NCI-H1930 (cell line): ENCODE measurements at places on chromosomes 3 and 15.

- no peak for DNase-seq
Measured at GRCh38 chr3:99313485-99313884, 324.9 kb upstream of the COL8A1 start.

GRCh38 chr3:71466483-71466882, 117.0 kb downstream of the FOXP1 start:
- DNase-seq, result no peak

- no peak for DNase-seq
Measured at GRCh38 chr3:127746400-127747057, 73.8 kb downstream of the ABTB1 start.

- no peak for DNase-seq
Measured at GRCh38 chr3:182357928-182358327, 435.4 kb upstream of the ATP11B start.

DNA sequence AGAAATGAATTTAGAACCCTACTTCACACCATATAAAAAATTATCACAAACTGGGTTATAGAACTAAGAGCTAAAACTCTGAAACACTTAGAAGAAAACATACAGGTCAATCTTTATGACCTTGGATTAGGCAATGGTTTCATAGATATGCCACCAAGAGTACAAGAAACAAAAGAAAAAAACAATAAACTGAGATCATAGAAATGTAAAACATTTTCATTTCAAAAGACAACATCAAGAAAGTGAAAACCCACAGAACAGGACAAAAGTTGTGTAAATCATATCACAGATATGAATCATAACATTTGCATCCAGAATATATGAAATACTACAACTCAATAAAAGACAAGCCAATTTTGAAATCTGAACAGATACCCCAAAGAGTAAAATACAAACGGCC, 72.4 kb downstream of the TBL1XR1 start:
- no peak for DNase-seq

DNA sequence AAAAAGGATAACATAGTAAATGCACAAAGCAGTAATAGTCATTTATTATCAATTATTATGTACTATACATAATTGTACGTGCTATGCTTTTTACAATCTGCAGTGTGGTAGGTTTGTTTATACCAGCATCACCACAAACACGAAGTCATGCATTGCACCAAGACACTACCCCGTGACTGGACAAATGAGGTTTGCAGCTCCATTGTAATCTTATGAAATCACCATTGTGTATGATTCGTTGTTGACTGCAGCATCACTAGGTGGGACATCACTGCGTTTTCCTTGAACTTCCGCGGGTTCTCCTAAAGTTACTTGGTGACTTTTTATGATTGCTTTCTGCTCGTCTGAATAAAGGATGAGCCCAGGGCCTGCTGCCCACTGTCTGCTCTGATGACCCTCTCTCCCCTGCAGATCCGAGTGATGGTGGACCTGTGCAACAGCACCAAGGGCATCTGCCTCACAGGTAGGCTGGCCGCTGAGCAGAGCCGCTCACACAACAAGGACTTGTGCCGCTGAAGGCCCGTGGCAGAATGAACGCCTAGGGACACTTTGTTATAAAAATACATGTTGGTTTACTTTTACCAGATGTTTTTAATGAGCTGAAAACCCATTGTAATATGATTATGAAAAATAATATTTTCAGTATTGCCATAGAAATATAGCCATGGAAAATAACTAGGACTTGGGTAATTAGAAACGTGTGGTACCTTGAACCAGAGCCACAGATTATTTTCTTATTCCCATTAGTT, 35.8 kb downstream of the GLDN start:
- DNase-seq, result no peak

DNA sequence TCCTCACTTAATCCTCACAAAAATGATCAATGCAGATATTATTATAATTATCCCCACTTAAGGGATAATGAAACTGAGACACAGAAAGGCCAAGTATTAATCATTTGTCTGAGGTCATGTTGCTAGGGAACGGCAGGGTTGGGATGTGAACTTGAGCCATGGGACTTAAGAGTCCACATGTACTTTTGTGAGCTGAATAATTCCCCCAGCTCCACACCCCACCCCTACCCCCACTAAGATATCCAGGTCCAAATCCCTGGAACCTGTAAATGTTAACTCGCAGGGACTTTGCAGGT, 290.5 kb upstream of the GADL1 start:
- no peak for DNase-seq

DNA sequence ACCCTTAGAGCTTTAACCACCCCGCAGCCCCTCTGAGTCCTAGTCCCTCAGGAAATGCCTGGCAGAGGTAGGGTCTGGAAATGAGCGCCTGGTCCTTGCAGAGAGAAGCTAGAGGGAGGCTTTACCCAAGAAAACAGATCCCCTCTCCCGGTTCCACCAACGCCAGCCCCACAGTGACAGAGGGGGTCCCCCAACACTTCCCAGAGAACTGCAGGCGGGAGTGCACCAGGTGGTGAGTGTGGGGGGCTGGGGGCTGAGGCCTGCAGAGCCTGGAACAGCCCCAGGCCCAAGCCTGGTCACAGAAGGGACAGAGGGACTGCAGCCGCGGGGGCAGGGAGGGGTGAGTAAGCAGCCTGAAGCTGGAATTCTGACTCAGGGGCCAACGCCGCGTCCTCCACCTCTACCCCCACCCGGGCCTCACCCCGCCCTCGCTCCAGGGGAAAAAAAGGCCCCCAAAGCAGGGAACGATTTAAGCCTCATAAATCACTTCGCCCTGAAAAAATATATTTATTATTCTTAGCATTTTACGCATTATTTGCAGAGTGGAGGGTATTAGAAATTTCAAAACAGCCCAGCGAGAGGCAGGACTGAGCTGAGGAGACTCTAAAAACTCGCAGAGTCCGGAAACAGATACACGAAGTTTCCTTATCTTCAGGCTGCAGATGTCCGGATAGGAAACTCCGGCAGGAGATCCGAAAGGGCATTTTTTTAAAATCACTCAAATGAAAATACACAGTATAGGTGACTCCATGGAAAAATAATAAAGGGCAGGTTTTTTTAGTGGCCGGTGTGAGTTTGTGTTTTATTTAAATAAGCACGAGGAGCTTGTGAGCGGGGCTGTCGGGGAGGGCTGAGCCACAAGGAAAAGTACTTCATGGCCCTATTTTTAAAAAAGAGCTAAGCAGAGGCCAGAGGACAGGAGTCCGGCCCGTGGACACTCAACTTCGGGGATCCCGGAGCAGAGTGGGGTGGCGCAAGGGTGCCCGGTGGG, 10.0 kb downstream of the GATA2 start:
- no peak for DNase-seq

GRCh38 chr15:66611257-66612053, 45.7 kb upstream of the LCTL start:
- no peak for DNase-seq

GRCh38 chr15:45110256-45110820, 3.6 kb downstream of the DUOX2 start:
- no peak for DNase-seq

DNA sequence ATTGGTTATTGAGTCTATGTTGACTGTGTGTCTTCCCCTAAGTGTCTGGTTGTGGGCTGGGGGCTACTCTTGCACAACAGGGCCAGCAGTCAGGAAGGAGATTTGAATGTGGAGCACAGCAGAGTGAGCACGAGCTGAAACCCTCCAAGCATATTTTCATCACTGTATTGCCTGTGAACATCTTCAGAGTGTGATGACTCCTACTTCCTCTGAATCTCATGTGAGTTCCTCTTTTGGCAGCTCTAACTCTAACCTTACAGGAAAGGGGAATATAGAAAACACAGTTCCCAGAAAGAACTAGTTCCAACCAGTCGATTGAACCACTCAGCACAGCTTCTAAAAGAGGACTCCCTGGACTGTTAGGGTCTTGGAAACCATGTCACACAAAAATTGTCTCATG, 211.6 kb downstream of the RAP2B start:
- no peak for DNase-seq

GRCh38 chr15:62071711-62072308, 5.0 kb downstream of the C2CD4A start:
- peak; percentile 9 for DNase-seq

DNA sequence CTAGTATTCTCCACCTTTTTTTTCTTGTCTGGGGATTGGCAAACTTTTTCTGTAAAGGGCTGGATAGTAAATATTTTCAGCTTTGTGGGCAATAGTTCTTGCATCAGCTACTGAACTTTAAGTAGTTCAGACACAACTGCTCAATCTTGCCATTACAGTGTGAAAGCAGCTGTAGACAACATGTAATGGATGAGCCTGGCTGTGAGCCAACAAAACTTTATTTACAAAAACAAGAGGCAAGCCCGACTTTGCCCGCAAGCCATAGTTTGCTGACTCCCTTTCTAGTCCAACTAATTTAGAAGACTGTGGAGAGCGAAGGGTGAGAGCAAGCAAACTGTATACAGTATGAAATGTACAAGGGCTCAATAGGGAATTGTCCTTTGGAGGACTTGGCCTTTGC, 6.2 kb downstream of the FRMD4B start:
- DNase-seq, result no peak

DNA sequence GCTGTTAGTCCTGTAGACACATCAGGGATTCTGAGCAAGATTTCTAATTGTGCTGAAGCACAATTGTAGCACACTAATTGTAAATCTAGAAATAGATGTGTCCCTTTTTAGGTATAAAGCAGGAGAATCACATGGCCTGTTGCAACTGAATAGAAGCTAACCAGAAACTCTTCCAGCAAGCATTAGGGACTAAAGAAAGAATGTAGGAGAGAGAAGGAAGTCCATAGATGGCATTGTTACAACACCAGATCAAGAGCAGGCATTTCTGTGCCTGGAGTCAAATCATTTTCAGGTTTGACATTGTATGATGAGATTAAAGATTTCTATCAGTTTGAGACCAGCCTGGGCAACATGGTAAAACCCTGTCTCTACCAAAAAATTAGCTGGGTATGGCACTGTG, 27.4 kb downstream of the CALML4 start:
- no peak for DNase-seq

- no peak for DNase-seq
Measured at GRCh38 chr15:78618064-78618463, 2.7 kb downstream of the CHRNA3 start.
